PC-9 (cell line): ENCODE measurements at places on chromosomes 6 and 20. TPM values are rescaled to one million over a fixed set of nuclear protein-coding genes. Genes with fewer than 3 reads are reported as not detected.
A peak's percentile ranks its signal among the peaks of the same experiment; 100 is the strongest.

The SNAP91 gene
- total RNA-seq, result not detected in 2 replicates

DNA sequence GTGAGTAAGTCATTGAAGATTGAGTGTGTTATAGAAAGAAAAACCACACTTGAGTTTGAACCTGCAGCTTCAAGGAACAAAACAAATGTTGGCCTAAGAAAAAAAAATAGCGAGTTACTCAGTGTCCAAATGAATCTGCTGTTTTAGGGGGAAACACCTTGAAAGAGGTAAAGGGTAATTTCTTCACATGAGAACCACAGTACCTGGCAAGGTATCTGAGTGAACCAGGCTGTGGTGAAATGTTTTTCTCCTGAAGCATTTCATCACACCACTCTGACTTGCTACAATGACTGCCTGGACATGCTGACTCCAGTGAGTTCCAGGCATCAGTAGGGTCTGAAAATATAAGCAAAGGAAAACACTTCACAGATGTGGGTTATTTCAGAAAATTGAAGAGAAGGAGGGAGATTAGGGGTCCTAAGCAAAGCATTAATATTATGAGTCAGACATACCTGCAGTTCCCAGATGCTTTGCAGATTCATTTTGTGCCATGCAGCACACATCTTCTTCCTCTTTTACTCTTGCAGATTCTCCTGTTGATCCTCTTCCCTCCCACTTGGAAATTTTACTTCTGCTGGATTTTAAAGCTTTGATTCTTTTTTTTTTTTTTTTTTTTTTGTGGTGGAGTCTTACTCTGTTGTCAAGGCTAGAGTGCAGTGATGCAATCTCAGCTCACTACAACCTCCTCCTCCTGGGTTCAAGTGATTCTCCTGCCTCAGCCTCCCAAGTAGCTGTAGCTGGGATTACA, 206.2 kb upstream of the SGK1 start:
- DNase-seq, result no peak

- DNase-seq, result peak; percentile 26
Observed at GRCh38 chr6:81215092-81215432, 537.4 kb downstream of the TENT5A start.

GRCh38 chr6:132391391-132392269, 9.6 kb downstream of the MOXD1 start:
- DNase-seq, result no peak

DNA sequence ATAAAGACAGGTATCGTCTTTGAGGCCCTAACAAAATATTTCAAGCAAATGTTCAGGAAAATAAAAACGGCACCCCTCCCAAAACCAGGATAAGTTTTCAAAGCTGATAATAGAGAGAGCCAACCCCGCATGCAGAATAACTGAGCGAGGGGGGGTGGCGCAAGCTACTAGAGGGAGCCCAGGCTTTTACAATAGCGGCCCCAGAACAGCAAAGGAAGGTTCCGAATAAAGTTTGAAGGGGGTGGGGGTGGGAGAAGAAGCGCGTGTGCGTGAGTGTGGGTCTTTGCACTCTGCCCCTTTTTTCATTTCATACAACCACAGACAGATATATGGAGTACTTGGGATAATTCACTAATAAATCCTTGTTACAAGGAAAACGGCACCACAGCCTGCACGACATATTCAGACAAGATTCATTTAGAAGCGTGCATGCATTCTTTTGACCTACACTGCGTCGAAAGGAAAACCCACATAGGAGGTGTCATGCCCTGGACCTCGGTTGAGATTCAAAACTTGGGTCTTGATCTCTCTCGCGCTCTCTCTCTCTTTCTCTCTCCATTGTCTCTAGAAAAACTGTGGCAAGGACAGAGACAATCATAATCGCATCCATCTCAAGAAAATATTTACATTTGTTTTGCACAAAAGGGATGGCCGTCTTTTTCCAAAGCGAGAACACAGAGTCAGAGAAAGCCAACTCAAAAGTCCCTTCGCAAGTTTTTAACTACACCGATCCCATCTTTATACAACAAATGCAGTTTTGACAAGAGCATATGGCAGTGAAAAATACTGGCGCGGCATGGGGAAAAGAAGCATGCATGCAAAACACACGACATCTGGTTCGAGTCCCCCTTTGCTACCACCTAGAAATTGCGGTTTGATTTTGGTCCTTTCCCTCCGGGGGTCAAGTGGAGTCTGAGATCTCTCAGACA, 1.6 kb downstream of the OLIG3 start:
- DNase-seq, result no peak

DNA sequence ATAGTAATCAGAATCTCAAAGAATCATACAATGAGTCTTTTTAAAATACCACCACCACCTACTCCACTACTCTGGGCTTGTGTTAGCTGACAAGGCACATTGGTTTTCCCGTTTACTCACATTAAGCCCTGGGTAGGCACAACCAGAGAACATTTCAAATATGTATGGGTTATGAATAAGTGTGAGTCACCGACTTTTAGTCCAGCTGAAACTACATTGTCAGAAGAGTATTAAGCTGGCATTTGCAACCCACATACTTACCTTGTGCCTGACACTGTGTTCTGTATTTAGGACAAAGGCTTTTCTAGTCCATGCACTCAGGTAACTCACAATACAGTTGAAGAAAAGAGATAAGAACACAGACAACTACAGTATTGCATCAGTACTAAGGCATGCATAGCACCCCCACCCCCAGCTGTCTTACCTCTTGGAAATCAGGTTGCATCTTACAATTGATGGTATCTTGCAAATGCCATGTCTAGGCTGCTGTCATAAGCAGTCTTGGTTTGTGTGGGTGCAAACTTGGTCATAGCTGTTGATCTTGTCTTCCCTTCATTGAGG, 40.3 kb upstream of the AHI1 start:
- peak; percentile 22 for DNase-seq

- no peak for DNase-seq
Observed at GRCh38 chr6:128511506-128511905, 8.9 kb downstream of the PTPRK start.

The MAPK13 gene
- total RNA-seq, result 141 and 146 TPM in 2 replicates

GRCh38 chr20:44736170-44737021, 9.3 kb upstream of the KCNK15 start:
- DNase-seq, result no peak

The RAET1G gene
- 0.88 TPM in 1 of 2 replicates, not detected in the other for total RNA-seq

DNA sequence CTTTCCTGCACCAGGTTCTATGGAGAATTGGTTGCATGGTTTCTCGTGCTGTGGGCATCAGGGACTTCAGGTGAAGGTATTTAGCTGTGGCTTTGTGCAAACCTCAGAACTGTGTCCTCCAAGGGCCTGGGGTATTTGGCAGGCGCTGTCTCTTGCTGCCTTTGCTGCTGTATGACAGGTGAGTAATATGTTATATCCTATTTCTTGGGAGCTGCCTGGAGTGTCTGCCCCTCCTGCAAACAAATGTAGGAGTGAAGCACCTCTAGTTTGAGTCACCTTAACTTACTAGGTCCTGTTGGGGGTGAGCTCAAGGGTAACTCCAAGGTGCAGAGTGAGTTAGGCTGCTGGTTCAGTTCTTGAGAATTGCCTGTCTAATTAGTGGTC, 177.7 kb upstream of the RNF24 start:
- DNase-seq, result peak; percentile 75

The DEFB132 gene
- total RNA-seq, result not detected in 2 replicates

- DNase-seq, result no peak
Observed at GRCh38 chr20:22524393-22525015, 59.9 kb downstream of the FOXA2 start.

- DNase-seq, result no peak
Observed at GRCh38 chr20:53980031-53980465, 90.3 kb downstream of the BCAS1 start.

DNA sequence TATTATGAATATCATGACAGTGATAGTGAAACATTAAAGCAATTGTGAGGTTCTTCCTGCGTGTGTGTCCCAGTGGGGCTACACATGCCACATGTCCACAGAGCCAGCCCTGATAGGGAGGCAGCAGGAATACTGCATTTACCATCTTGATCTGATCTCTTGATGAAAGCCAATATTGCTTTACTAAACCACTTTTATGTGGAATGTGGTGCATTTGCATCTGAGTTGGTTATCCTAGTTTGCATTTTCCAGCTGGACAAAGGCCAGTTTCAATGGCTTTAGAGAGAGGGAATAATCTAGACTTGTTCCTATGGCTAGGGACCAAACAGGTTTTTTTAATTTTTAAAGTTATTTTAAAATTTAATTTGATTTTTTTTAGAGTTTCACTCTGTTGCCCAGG, 216.3 kb upstream of the FERMT1 start:
- DNase-seq, result no peak

The STX11 gene
- 0.17 and 0.40 TPM in 2 replicates for total RNA-seq

The SOBP gene
- total RNA-seq, result 0.22 TPM in 1 of 2 replicates, not detected in the other

- no peak for DNase-seq
Observed at GRCh38 chr6:33746651-33747100, at the start of gene IP6K3. Gene IP6K3, minus strand, starts transcription at chr6:33746905. Its CDS starts 11,429 bp downstream, at chr6:33735476.

The SERPINB6 gene
- total RNA-seq, result 169 and 187 TPM in 2 replicates

DNA sequence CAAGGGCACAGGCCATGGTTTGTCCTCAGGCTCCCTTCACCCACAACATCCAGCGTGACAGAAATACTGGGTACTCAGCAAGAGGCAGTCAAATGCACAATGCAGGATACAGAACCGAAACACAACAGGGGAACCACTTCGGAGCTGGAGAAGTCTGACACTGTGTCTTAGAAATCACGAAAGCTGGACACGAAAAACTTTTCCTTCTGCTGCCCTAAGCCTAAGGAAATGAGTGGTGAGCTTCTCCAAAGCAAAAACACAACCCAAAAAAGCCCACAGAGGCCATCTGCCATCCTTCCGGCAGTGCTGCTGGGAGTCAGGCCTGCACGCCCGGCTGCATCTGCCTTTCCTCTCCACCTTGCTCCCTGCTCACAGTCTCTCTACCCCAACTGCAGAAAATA, 106.3 kb downstream of the SLC23A2 start:
- no peak for DNase-seq

- no peak for DNase-seq
Observed at GRCh38 chr6:30914854-30915590, 984 bp downstream of the VARS2 start.

DNA sequence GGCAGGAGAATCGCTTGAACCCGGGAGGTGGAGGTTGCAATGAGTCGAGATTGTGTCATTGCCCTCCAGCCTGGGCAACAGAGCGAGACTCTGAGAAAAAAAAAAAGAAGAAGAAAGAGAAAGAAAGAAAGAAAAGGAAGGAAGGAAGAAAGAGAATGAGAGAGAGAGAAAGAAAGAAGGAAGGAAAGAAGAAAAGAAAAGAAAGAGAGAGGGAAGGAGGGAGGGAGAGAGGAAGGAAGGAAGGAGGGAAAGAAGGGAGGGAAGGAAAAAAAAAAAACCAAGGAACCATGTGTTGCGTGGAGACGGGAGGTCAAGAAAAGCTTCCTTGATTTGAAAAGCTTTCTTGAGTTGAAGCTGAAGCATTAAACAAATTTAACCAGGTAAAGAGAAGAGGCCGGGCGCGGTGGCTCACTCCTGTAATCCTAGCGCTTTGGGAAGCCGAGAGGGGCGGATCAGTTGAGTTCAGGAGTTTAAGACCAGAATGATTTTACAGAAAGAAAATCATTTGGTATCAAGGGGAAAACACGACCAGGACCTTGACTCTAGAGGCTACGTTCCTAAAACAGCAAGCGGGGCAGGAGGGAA, 90.5 kb upstream of the PRSS16 start:
- no peak for DNase-seq

The KIAA1755 gene
- total RNA-seq, result 0.22 and 0.30 TPM in 2 replicates

The ETV7 gene
- total RNA-seq, result 0.57 and 0.83 TPM in 2 replicates

DNA sequence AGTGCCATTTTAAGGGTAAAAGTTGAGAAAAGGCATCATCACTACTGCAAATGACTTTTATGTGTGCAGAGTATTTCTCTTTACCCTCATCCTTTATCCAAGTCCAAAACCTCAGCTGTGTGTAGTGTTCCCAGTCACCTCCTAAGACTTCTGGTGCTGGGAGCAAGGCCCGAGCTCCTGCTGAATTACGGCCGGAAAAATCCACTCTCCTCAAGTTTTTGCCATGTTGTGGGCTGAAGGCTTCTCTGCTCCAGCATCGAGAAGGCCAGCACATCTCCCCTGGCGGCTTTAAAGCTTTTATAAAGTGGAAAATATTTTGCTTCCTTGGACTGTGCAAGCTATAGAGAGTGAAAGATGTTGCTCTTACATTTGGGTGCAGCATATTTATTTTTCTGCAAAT, 153.2 kb upstream of the THBS2 start:
- no peak for DNase-seq

GRCh38 chr6:105452924-105453756, 50.3 kb upstream of the PREP start:
- no peak for DNase-seq

The ID4 gene
- total RNA-seq, result 4.4 and 5.9 TPM in 2 replicates

DNA sequence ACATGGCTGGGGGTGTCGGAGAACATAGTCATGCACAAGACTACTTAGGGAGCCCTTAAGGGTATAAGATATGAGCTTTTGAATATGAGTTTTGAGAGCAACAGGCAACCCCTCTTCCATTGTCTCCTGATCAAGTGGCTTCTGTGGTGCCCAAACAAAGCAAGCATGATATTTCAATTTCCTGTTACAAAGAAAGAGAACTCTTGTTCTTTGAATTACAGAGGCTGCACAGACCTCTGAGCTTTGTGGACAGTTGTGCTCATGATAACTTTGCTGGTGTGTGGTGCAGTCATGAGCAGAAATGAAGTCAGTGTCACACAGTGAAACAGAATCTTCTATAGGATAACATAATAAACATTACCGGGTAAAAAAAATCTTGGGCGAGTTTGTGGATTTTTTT, 66.8 kb upstream of the THEMIS start:
- DNase-seq, result no peak

GRCh38 chr6:26420688-26421171, 18.7 kb downstream of the BTN3A1 start:
- no peak for DNase-seq

DNA sequence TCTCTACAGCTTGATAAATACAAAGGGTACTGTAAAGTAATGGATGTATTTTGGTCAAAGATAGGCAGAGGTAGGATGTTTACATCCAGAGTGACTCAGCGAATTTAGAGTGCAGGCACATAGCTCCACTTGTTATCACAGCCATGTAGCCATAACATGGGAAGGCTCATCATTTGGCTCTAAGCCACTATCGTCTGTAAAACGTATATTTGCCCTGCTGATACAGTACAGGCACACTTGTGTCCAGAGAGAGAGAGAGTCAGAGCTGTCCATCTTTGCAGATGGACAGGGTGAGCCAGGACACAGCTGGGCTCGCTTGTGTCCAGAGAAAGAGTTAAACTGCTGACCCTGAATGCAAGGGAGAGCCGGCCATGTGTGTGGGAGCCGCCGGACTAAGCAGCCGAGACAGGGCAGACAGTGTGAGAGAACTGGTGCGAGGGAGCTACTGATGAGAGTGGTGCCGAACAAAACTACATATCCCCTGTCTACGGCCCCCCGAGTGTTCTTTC, 619.0 kb downstream of the DOK5 start:
- DNase-seq, result no peak
